Activated CD4-positive, alpha-beta T cell treated with anti-CD3 and anti-CD28 coated beads, Interleukin-2, amount 50 U/mL, for 1 hour (primary cell): ENCODE measurements at places on chromosomes 4 and X.
A peak's percentile ranks its signal among the peaks of the same experiment; 100 is the strongest.

GRCh38 chr4:91257721-91258120 is 1046.0 kb upstream of the GRID2 start:
- no peak for DNase-seq

DNA sequence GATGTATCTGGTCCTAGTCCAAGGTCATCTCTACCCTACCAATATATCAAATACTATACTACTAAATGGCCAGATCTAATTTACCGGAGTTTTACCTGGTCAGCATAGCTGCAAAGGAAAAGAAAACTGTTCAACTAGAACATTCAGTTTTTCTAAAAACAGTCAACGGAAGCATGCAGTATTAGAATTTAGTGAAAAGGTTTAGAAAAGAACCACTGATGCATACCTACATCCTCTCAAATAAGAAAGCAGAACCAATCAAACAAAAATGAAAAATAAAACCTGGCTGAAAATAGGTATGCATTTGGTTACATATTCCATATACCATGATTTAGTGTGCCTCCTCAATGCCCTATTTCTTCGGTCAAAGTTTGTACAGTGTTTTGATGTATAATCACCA is 140.0 kb downstream of the CHM start:
- no peak for DNase-seq

DNA sequence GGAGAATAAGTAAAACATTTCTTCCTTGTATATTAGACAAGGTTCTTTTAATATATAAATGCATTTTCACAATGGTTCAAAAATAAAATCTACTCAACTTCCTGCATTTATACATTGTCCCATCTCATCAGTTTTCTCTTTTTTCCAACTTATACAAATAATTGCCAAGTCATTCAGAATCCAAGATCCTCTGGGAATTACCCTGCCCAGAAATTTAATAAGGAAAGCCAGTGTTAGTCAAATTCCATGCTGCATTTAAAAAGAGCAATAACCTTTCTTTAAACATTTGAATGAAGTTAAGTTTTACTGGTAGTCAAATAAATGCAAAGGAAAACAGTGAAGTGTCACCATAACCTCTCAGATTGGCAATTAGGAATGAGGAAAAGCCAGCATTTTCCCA is 357.9 kb downstream of the PPP3CA start:
- DNase-seq, result no peak

DNA sequence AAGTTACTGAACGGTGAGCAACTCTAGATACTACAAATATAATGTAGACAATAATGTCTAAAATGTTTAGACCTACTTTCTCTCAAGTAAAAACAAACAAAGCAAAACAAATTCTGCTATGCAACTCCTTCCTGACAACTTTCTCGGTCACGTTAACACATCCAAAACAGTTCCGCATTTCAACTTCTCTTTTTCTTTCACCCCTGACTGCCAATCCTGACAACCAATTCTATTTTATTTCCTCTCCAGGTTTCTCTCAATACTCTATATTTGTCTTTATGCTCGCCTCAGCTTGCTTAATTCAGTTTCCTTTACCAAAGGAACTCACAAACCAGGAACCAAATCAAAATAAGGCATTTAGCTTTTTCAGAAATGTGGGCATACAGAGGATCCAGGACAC is 513.0 kb downstream of the FSTL5 start:
- no peak for DNase-seq

DNA sequence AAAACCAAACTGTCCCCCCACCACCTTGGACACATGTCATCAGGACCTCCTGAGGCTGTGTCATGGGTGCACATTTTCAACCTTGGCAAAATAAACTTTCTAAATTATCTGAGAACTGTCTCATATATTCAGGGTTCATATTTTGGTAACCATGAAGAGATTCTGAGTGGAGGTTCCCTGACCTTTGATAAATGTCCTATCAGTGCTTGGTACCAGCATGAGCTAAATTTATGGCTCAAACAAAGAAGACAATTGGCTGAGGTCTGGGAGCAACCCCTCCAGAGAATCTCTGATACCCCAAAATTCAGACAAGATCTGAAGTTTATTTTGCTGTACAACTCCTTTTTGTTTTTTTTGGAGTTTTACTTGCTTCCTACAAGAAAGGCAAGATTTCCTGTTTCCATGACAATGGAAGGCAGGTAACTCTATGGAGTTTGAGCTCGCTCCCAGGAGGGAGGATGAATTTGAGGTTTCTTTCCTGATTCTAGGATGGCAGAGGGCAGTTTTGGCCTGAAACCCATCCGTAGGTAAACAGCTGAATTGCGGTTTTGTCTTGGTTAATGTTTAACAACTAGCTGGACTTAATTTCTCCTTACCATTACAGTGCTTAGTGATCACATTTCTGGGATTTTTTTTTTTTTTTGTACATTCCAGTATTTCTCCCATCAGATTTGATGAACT is 14.5 kb downstream of the UGT2B15 start:
- DNase-seq, result no peak

DNA sequence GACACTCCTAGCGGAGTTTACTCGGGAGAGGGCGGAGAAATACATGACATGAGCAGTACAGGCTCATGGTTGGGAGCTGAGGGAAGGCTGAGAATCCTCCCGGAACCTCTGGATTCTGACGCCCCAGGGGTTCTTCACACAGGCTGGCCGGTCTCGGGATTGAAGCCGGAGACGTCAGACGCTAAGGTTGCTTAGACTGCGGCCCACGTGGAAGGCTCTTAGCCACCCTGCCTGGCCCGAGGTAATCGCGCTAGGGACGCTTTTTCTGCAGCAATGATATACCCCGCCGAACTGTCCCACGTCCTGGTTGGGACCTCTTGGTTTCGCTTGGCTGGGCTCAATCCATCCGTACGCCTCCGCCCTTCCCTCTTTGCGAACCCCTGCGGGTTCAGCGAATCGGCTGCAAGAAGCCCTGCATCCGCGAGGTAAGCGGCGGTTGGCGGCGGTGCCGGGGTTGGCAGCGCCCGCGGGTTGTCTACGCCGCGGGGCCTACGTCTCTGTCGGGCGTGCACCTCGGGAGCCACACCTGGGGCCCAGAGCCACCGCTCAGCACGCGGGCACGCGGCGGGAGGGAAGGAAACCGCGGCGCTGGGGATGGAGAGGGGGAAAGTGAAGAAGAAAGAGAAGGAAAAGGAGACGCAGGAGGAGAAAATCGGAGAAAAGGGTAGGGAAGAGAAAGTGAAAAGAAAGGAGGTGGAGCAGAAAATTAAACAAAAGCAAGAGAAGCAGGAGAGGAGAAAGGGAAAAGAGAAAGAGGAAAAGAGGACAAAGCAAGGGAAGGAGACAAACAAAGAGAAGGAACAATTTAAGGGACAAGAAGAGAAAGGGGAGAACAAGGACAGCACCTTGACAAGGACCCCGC is at the start of gene ARL9:
TSS of gene ARL9 (plus strand) at position 523 of the 862 bp plus-strand sequence. CDS start at position 595, 72 bp downstream.
- DNase-seq, result peak; percentile 65
